Thyroid gland (tissue), 4 donors: ENCODE measurements at places on chromosomes 3 and 15. TPM values are rescaled to one million over a fixed set of nuclear protein-coding genes. Genes with fewer than 3 reads are reported as not detected.

Gene RAD51
- total RNA-seq, result not detected

Gene CD96
- 3.5 TPM for total RNA-seq

Gene ZNF502
- 6.7 TPM for total RNA-seq

Gene BCL2A1
- not detected for total RNA-seq

Gene GOLGA8J
- not detected for total RNA-seq

Gene ASB14
- total RNA-seq, result not detected

Gene SEMA6D
- 13.8 TPM for total RNA-seq

Gene CORO2B
- total RNA-seq, result 3.1 TPM

Gene HRG
- 0.34 TPM for total RNA-seq

Gene SLITRK3
- total RNA-seq, result not detected

Gene TLE3
- 93.9 TPM for total RNA-seq

Gene SNX22
- 114 TPM for total RNA-seq

Gene PLA2G4D
- not detected for total RNA-seq

Gene GNAT1
- total RNA-seq, result not detected

GRCh38 chr3:40042752-40043443, 233.5 kb downstream of the MYRIP start:
- peaks cover 8% of the 10 kb centered on the region for H3K4me1 ChIP-seq
- no peaks in the 10 kb centered on the region for H3K27me3 ChIP-seq
- H3K27ac ChIP-seq, result no peak overlapping the region
- no peak overlapping the region for H3K4me3 ChIP-seq
- no peak for DNase-seq

DNA sequence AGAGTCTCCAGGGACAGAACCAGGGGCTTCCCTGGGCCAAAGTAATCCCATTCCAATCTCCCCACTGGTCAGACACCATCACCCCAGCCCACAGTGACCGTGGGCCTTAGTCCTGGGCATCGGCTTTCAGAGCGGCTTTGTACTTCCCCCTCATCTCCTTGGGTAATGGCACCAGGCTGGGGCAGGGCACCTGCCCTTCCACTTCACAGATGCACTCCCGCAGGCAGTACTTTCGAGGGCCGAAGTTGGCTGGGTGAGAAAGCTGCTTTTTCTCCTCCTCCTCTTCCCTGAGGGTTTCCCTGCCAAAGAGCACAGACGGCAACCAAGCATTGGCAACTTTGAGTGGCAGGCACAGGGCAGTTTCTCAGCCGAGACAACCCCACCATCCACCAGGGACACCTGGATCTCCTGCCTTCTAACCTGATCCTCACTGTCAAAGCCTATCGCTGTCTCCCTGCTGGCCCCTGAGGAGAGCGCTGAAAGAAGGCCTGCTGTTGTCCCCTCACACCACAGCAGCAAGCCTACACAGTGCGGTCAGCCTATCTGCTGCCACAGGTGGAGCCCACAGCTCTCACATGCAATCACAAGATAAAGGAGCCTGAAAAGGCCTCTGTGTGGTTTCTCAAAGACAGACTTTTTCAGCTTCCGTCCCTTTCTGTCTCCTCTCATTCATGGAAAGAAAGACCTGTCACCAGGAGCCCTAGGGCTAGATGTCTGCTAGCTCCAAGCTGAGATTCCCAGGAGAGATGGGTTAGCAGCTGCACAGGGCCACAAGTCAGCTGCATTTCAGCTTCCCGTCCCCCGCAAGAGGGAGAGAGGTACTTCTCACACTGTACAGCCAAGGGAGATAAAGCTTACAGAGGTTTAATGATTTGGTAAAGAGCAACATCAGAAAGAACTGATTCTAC, 12.5 kb downstream of the MRPS25 start:
- H3K27me3 ChIP-seq, result no peaks in the 10 kb centered on the region
- no peak for DNase-seq
- no peak overlapping the region for H3K4me3 ChIP-seq

- no peak for DNase-seq
- H3K4me3 ChIP-seq, result no peak overlapping the region
- no peak overlapping the region for H3K27ac ChIP-seq
- no peaks in the 10 kb centered on the region for H3K27me3 ChIP-seq
- no peaks in the 10 kb centered on the region for H3K36me3 ChIP-seq
Measured at GRCh38 chr3:36259580-36259979, 120.7 kb upstream of the STAC start.

- H3K27me3 ChIP-seq, result no peaks in the 10 kb centered on the region
- peaks cover 6% of the 10 kb centered on the region for H3K4me1 ChIP-seq
- H3K4me3 ChIP-seq, result no peak overlapping the region
- no peak for DNase-seq
- no peaks in the 10 kb centered on the region for H3K36me3 ChIP-seq
Measured at GRCh38 chr3:127538569-127538968, 52.0 kb downstream of the TPRA1 start.

DNA sequence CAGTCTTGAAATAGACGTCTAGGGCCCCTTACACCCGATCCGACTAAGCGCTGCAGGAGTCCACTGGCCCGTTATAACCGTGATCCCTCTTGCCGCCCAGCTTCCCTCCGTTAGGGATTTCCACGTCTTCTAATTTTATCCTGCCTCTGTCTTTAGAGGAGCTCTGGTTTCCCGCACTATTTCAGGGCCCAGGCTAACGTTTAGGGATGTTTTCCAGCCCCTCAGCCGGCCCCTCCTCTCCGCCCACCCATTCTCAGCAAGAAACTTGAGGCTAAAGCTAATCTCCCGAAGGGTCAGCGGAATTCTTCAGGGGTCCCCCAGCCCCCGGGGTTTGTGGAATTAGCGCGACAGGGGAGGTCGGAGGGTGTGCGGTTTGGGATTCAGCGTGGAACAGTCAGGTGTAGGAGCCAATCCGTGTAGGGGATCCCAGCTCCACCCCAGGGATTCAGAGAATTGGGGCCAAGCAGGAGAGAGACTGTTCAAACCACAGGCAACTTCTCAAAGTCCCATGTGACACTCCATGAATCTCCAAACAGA, 1.6 kb downstream of the PTX3 start:
- H3K4me3 ChIP-seq, result no peak overlapping the region
- H3K27ac ChIP-seq, result no peak overlapping the region
- DNase-seq, result no peak

GRCh38 chr15:64894395-64895056, 17.2 kb upstream of the ANKDD1A start:
- no peaks in the 10 kb centered on the region for H3K36me3 ChIP-seq
- H3K4me1 ChIP-seq, result peaks cover 50% of the 10 kb centered on the region
- no peak overlapping the region for H3K4me3 ChIP-seq
- peak; percentile 39 for DNase-seq
- peak overlapping the region; percentile 77 for H3K27ac ChIP-seq

GRCh38 chr3:106881186-106881585, 496.1 kb upstream of the CCDC54 start:
- H3K27me3 ChIP-seq, result no peaks in the 10 kb centered on the region
- H3K4me1 ChIP-seq, result no peaks in the 10 kb centered on the region
- no peak overlapping the region for H3K27ac ChIP-seq
- H3K36me3 ChIP-seq, result no peaks in the 10 kb centered on the region
- H3K4me3 ChIP-seq, result no peak overlapping the region

GRCh38 chr3:105518203-105518602, 151.5 kb downstream of the ALCAM start:
- H3K27ac ChIP-seq, result no peak overlapping the region
- DNase-seq, result no peak
- no peaks in the 10 kb centered on the region for H3K36me3 ChIP-seq
- H3K4me1 ChIP-seq, result no peaks in the 10 kb centered on the region

DNA sequence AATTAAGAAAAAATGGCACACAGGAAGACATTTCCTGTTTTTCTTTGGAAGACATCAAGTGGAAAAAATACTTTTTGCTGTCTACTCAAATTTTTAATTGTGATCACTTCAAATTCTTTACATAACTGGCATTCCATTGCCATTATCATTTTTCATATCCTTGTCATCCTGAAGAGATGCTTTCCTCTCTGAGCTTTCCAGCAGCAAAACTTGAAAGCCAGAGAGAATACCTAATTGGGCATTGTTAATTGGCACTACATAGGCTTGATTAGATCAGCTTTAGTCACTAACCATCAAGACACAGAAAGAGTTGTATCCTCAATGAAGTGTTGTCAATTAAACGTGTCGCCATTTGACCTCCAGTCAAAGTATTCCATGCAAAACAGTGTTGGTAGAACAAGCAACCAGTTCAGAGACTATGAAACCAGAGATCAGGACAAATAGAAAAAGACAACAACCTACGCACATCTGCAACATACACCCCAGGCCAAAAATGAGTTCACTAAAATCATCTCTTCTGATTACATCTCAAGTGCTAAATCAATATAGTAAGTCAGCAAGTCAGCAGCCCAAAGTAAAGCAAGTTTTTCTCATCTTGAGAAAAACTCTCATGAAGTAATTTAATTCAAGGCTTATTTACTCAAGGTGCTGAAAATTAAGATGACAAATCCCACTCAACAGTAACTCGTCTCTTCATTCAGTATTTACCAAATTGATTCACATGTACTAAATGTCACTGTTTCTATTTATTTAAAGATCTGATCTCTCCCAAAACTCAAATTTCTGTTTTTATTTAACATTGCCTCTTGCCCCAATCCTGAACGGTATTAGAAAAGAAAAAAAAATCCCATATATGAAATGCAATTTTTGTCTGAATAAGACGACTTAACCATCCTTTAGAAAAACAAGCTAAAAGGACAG, 123.0 kb downstream of the SUCLG2 start:
- no peaks in the 10 kb centered on the region for H3K4me1 ChIP-seq
- no peak for DNase-seq
- no peak overlapping the region for H3K4me3 ChIP-seq

DNA sequence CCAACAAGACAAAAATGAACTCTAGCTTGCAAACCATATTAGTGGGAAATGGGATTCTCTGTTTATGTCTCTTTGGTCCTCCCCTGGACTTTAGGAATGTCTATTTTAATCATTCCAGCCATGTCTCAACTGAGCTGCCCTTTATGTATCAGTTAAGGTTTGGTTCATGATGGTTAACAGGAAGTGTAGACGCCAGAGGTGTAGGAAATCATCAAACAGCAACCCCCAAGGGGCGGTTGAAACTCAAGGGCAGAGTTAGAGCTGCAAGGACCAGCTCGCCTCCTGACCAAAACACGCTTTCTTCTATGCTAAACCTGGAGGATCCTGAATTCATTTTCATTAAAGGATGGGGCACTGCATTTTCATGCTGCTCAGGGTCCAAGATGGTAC, 53.7 kb upstream of the HEG1 start:
- H3K4me3 ChIP-seq, result no peak overlapping the region
- H3K27me3 ChIP-seq, result no peaks in the 10 kb centered on the region
- no peak for DNase-seq
- H3K27ac ChIP-seq, result peak overlapping the region; percentile 95
- H3K36me3 ChIP-seq, result no peaks in the 10 kb centered on the region

- H3K27ac ChIP-seq, result no peak overlapping the region
- no peak for DNase-seq
- peaks cover 4% of the 10 kb centered on the region for H3K4me1 ChIP-seq
- H3K27me3 ChIP-seq, result no peaks in the 10 kb centered on the region
- no peaks in the 10 kb centered on the region for H3K36me3 ChIP-seq
- H3K4me3 ChIP-seq, result no peak overlapping the region
Measured at GRCh38 chr15:31045606-31046005, 54.2 kb upstream of the MTMR10 start.

- no peak overlapping the region for H3K4me3 ChIP-seq
- no peak for DNase-seq
- H3K27me3 ChIP-seq, result no peaks in the 10 kb centered on the region
- no peak overlapping the region for H3K27ac ChIP-seq
- no peaks in the 10 kb centered on the region for H3K4me1 ChIP-seq
Measured at GRCh38 chr15:96849271-96849900, 518.9 kb downstream of the NR2F2 start.

GRCh38 chr15:82621970-82622369, 25.2 kb downstream of the CPEB1 start:
- no peaks in the 10 kb centered on the region for H3K36me3 ChIP-seq
- H3K27ac ChIP-seq, result no peak overlapping the region
- no peak for DNase-seq
- H3K27me3 ChIP-seq, result no peaks in the 10 kb centered on the region

GRCh38 chr3:150371741-150372254, 36.3 kb upstream of the TSC22D2 start:
- peak; percentile 42 for DNase-seq
- no peak overlapping the region for H3K4me3 ChIP-seq
- no peaks in the 10 kb centered on the region for H3K27me3 ChIP-seq
- peaks cover 14% of the 10 kb centered on the region for H3K4me1 ChIP-seq
- H3K36me3 ChIP-seq, result no peaks in the 10 kb centered on the region

GRCh38 chr15:57624730-57625129, 33.0 kb downstream of the MYZAP start:
- no peaks in the 10 kb centered on the region for H3K36me3 ChIP-seq
- H3K4me1 ChIP-seq, result peaks cover 23% of the 10 kb centered on the region
- H3K4me3 ChIP-seq, result no peak overlapping the region
- no peak overlapping the region for H3K27ac ChIP-seq

GRCh38 chr15:45276831-45277230, 24.8 kb downstream of the SLC28A2 start:
- H3K27me3 ChIP-seq, result no peaks in the 10 kb centered on the region
- H3K27ac ChIP-seq, result no peak overlapping the region
- no peaks in the 10 kb centered on the region for H3K36me3 ChIP-seq

DNA sequence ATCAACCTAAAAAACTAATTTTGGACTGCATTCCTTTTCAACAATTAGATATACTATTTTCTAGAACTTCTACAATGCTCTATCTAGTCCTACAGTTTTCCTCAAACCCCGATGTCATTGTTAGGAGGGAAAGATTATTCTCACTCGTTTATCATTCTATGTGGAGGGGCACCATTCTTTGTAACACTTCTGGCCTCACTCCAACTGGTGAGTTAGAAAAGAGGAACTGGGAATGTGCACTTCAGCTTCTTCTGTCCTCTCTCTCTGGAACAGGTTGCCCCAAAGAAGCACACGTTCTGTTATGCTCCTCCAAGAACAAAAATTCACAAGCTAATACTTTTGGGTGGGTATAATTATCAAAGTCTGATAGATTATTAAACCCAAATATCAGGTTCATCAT, 137.9 kb downstream of the UACA start:
- no peaks in the 10 kb centered on the region for H3K4me1 ChIP-seq
- no peak overlapping the region for H3K27ac ChIP-seq
- DNase-seq, result no peak
- H3K36me3 ChIP-seq, result no peaks in the 10 kb centered on the region
- H3K27me3 ChIP-seq, result no peaks in the 10 kb centered on the region

GRCh38 chr3:129446926-129447325, 6.9 kb downstream of the IFT122 start:
- peaks cover 27% of the 10 kb centered on the region for H3K4me1 ChIP-seq
- no peak overlapping the region for H3K27ac ChIP-seq
- DNase-seq, result no peak
- H3K4me3 ChIP-seq, result no peak overlapping the region
- H3K27me3 ChIP-seq, result no peaks in the 10 kb centered on the region

GRCh38 chr3:104523136-104523535, 843.6 kb upstream of the ALCAM start:
- DNase-seq, result no peak
- no peaks in the 10 kb centered on the region for H3K36me3 ChIP-seq
- H3K27me3 ChIP-seq, result no peaks in the 10 kb centered on the region
- H3K27ac ChIP-seq, result no peak overlapping the region
- H3K4me1 ChIP-seq, result no peaks in the 10 kb centered on the region
- no peak overlapping the region for H3K4me3 ChIP-seq

GRCh38 chr15:54722342-54722986, 474.3 kb downstream of the RSL24D1 start:
- H3K27ac ChIP-seq, result no peak overlapping the region
- no peaks in the 10 kb centered on the region for H3K4me1 ChIP-seq
- no peaks in the 10 kb centered on the region for H3K27me3 ChIP-seq

GRCh38 chr15:89877083-89877425, 16.7 kb downstream of the AP3S2 start:
- no peak overlapping the region for H3K4me3 ChIP-seq
- H3K27me3 ChIP-seq, result no peaks in the 10 kb centered on the region
- DNase-seq, result no peak
- H3K36me3 ChIP-seq, result no peaks in the 10 kb centered on the region

GRCh38 chr3:155944081-155944480, 73.6 kb downstream of the GMPS start:
- H3K27ac ChIP-seq, result no peak overlapping the region
- H3K27me3 ChIP-seq, result no peaks in the 10 kb centered on the region
- H3K4me3 ChIP-seq, result no peak overlapping the region
- no peaks in the 10 kb centered on the region for H3K4me1 ChIP-seq
